ENCODE measurements at places on chromosomes 7 and 10. TPM values are rescaled to one million over a fixed set of nuclear protein-coding genes. Genes with fewer than 3 reads are reported as not detected.

DNA sequence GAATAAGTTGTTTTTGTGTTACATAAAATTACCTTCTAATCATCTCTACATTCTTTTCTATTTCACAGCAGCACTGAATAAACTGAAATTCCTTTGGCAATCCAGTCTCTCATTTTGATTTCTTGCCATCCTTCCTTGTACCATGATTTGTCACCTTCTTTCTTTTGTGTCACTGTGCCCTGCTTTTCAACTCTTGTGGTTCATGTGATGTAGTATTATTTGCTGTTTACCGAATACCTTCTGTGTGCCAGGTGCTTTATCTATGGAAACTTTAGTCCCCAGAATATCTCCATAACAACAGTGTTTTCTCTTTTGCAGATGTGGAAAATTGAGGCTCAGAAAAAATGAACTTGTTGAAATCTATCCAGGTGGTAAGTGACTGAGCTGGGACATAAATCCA, 220.3 kb downstream of the STK31 start:
- no peaks in the 10 kb centered on the region for H3K4me1 ChIP-seq
- H3K36me3 ChIP-seq, result no peaks in the 10 kb centered on the region
- H3K4me3 ChIP-seq, result no peak overlapping the region
- peaks cover 4% of the 10 kb centered on the region for H3K27me3 ChIP-seq
- DNase-seq, result no peak

DNA sequence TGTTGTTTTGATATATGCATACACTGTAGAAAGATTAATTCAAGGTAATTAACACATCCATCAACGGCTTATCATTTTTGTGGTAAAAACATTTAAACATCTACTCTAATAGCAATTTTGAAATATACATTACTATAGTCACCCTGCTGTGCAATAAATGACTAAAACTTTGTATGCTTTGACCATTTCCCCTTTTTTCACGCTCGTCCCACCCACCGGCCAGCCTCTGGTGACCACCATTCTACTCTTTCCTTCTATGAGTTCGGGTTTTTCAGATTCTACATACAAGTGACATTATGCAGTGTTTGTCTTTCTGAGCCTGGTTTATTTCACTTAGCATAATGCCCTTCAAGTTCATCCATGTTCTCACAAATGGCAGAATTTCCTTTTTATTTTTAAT, 21.3 kb downstream of the CYCS start:
- H3K36me3 ChIP-seq, result no peaks in the 10 kb centered on the region
- no peaks in the 10 kb centered on the region for H3K4me1 ChIP-seq
- no peaks in the 10 kb centered on the region for H3K27me3 ChIP-seq
- H3K4me3 ChIP-seq, result no peak overlapping the region
- no peak for DNase-seq

Gene PLCE1
- total RNA-seq, result 10.6 TPM

Gene FMC1
- total RNA-seq, result 9.1 TPM

GRCh38 chr10:76925636-76926405, 711.8 kb downstream of the KCNMA1 start:
- DNase-seq, result no peak
- H3K4me1 ChIP-seq, result no peaks in the 10 kb centered on the region
- no peak overlapping the region for H3K27ac ChIP-seq
- no peak overlapping the region for H3K4me3 ChIP-seq
- peaks cover 5% of the 10 kb centered on the region for H3K36me3 ChIP-seq
- H3K27me3 ChIP-seq, result no peaks in the 10 kb centered on the region

Gene SGCE
- 76.8 TPM for total RNA-seq

Gene LMOD2
- not detected for total RNA-seq

Gene CLEC2L
- total RNA-seq, result not detected

Gene PNLIPRP2
- not detected for total RNA-seq

- DNase-seq, result no peak
- H3K4me3 ChIP-seq, result no peak overlapping the region
- H3K27me3 ChIP-seq, result peaks cover 2% of the 10 kb centered on the region
- H3K36me3 ChIP-seq, result no peaks in the 10 kb centered on the region
These were observed 86.4 kb upstream of the RNF148 start for GRCh38 chr7:122789156-122789555.

DNA sequence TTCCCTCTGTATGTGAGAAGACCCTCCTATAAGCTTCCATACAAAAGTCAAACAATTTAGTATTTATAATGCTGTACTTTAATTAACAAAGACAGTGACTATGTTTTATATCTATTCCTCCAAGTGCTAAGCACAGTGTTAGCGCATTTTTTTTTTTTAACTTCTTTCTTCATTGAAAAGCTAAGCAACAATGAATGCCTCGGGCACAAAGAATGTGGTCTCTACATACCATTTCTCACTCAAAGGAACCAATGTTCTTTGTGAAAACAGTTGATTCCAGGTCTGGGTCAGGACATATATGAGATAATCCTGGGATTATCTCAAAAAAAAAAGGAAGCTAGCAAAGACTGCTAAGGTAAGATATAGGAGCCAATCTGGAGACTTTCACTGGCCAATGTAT, 26.2 kb upstream of the REEP3 start:
- H3K36me3 ChIP-seq, result peaks cover 1% of the 10 kb centered on the region
- no peak for DNase-seq
- no peak overlapping the region for H3K27ac ChIP-seq
- no peaks in the 10 kb centered on the region for H3K27me3 ChIP-seq

GRCh38 chr10:77380191-77380590, 257.4 kb downstream of the KCNMA1 start:
- H3K36me3 ChIP-seq, result no peaks in the 10 kb centered on the region
- H3K4me3 ChIP-seq, result no peak overlapping the region
- no peak overlapping the region for H3K27ac ChIP-seq

Gene GRID2IP
- 0.15 TPM for total RNA-seq

Gene TMEM72
- not detected for total RNA-seq
